Stimulated activated CD8-positive, alpha-beta memory T cell treated with anti-CD3 and anti-CD28 coated beads, Interleukin-15, amount 100 ng/mL, for 24 hours (primary cell): ENCODE measurements at places on chromosomes 6 and 20.

- no peak for DNase-seq
Measured at GRCh38 chr6:161186173-161186769, 87.6 kb downstream of the AGPAT4 start.

GRCh38 chr6:16965689-16966088, 136.2 kb upstream of the STMND1 start:
- no peak for DNase-seq

DNA sequence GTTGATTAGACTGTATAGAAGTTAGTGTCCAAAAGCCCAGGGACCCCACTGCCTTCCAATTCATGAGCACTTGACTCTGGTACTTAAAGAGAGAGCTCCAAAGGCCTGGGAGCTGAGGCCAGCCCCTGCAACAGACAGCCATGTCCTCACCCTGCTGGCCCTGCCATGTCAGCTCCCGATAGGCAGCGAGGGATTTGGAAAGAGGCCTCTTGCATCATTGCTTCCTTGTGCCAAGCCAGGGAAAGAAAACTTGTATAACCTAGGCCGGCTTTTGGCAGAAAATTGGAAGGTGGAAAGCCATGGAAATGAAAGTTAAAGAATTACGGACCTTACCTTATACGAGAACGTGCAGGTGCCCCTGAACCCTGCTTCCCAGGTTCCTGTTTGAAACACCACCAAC, 8.4 kb upstream of the PCK1 start:
- no peak for DNase-seq

DNA sequence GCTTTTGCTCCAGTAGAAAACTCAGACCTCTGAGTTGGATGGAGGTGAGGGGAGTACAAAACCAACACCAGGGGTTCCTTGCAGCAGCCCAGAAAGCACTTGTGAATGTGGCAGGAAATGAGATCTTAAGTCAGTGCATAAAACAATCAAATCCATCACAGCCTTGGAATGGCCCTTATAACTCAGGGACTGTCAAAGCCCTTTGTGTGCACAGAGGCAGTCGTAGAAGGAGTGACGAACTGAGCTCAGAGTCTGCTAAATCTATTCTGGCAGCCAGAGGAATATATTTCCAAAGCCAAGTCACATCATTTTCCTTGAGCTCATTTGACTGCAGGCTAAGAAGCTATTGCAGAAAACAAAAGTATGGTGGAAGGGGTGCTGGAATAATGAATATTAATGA, 676.6 kb downstream of the DHX35 start:
- DNase-seq = no peak

GRCh38 chr20:48463916-48464315, 363.9 kb downstream of the PREX1 start:
- DNase-seq = no peak
